ENCODE measurements at places on chromosomes 16 and 17.

DNA sequence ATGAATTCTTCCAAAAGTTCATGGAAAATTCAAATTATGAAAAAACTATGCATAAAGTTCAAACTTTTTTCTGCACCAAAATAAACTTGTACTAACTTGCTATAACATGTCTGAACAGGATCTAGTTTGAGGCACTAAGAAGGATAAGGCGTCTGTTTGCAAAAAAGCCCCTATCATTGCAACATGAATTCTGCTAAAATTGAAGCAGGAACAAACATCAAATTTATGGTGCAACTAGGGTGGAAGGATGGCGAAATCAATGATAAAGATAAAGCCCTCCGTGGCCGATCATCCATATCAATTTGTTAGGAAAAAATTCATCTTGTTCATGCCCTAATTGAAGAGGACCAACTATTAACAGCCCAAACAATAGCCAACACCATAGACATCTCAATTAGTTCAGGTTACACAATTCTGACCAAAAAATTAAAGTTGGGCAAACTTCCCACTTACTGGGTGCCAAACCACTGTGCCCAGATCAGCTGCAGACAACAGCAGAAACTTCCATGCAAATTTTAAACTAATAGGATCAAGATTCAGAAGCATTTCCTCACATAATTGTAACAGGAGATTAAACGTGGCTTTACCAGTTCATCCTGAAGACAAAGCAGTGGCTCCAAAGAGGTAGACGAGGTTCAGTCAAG is 12.9 kb downstream of the IL21R start:
- DNase-seq: no peak

DNA sequence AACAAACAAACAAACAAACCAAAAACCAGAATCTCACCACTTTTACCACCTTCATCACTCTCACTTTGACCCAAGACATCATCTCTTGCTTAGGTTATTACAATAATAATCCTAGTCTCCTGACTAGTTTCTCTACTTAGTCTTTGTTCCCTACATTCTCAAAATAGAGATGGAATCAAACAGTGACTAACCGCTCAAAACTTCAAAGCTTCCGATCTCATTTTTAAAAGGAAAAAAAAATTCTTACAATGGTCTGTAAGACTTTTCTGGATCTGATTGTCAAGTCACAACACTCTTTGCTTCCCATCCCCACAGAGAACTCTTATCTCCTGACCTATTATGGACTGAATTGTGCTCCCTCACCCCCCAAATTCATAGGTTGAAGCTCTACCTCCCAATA is 60.9 kb downstream of the SPAG9 start:
- DNase-seq: no peak

DNA sequence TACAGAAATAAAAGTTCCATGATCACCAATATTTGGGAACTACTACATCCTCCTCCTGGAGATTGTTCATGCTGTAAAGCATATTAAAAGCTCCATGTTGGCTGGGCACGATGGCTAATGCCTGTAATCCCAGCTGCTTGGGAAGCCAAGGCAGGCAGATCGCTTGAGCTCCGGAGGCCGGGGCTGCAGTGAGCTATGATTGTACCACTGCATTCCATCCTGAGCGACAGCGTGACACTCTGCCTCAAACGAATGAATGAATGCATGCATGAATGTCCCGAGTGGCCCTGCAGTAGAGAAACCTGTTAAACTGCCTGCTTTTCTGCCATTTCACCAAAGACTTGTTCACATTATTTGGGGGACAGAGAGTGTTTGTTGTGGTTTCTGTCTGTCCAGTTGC is 15.0 kb downstream of the CNEP1R1 start:
- DNase-seq: no peak

GRCh38 chr17:82280537-82280936 is 7.0 kb upstream of the CSNK1D start:
- DNase-seq: no peak

GRCh38 chr16:81694494-81695280 is 84.4 kb upstream of the PLCG2 start:
- peak; percentile 35 for DNase-seq

DNA sequence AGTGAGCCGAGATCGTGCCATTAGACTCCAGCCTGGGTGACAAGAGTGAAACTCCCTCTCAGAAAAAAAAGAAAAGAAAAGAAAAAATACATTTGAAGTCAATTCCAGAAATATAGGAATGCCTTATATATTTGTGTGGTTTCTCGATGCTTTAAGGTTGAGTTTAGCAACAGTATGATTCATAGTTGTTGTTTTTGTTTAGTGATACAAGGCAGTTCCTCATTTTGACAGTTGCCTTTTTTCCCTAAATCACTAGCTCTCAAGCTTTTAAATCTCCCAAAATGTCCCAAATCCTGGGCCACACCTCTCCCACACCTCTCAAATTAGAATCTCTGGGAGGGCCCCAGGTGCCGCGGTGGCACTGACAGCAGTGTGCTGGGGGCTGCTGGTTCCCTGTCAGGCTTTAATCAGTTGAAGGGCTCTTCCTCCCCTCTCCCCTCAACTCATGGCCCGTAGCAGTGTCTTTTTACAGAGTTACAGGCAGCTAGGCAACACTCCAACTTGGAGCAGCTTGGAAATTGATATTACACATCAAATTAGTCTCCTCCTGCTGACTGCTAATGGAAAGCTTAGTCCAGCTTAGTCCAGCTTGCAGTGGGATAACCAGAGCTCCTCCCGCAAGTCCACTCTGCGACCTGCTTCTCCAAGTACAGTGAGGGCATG is 58.4 kb downstream of the EPN2 start:
- DNase-seq: no peak

DNA sequence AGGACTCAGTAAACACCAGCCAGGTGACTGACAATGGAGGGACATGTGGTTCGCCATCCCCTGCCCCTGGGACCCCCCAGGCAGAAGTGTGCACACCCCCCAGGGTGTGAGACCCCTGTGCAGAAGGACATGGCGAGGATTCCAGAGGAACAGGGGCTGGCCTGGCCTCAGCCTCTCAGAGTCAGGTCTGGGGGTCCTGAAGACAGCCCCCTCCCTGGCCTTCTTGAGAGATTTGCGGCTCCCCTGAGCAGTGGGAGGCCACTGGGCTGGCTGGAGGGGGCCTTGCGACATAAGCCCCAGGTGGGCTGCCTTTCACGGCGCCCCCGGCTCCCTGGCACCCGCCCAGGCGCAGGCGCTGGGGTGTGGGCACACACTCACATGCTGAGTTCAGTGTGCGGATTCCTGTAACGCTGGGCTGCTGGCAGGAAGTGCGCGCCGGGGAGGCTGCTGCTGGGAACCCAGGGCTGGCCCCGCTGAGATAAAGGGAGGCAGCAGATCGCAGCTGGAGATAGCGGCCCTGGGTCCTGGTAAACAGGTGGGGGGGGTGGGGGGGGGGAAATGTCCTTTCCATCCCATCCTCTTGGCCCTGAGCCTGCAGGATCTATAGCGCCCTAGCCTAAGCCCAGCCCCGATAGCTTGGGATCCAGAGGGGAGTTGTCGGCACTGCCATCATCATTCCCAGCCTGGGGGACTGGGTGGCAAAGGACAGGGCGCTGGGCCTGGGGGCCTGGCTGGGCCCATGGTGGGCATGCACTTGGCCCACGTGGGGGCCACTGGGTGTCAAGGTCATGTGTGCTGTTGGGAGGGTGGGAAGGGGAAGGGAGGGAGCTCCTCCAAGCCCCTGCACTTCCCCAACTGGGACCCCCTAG is 27.1 kb downstream of the TMEM235 start:
- no peak for DNase-seq

GRCh38 chr16:1492082-1492922 is 858 bp upstream of the TELO2 start:
- DNase-seq: no peak

DNA sequence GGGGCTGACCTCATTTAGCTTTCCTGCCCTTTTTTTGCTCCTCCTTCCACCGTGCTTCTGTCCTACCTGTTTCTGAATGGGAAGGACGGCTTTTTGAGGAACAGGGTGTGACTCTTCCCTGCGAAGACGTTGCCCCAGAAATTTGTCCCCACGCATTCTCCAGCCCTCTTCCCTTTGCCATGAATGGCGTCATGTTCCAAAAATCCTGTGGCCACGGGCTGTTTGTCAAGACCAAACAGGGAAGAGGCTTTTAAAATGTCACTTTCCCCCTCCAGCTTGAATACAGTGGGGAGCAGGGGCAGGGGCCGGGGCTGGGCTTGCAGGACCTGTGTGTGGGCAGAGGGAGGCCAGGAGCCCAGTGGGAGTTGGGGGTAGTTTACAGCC is 13.9 kb downstream of the MPRIP start:
- DNase-seq: no peak

- no peak for DNase-seq
Measured at GRCh38 chr16:1923299-1924034, 5.3 kb upstream of the HS3ST6 start.

- no peak for DNase-seq
Measured at GRCh38 chr17:4073983-4074830, 68.6 kb downstream of the ZZEF1 start.

DNA sequence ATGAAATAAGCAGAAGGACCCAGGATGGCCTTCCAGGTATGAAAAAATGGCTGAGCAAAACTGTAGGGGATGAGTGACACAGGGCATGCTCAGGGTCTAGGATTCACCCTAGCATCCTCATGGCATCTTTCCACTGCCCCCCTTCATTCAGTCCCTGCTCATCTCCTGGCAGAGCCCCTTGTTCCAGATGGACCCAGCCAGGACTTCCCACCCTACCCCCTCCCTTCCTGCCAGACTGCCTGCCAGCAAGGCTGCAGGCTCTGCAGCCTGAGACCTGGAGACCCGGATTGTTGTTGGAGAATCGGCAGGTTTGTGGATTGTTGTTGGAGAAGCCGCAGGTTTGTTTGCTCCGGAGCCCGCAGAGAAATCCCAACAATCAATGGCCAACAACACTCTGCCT is 6.6 kb downstream of the SEZ6 start:
- peak; percentile 20 for DNase-seq

DNA sequence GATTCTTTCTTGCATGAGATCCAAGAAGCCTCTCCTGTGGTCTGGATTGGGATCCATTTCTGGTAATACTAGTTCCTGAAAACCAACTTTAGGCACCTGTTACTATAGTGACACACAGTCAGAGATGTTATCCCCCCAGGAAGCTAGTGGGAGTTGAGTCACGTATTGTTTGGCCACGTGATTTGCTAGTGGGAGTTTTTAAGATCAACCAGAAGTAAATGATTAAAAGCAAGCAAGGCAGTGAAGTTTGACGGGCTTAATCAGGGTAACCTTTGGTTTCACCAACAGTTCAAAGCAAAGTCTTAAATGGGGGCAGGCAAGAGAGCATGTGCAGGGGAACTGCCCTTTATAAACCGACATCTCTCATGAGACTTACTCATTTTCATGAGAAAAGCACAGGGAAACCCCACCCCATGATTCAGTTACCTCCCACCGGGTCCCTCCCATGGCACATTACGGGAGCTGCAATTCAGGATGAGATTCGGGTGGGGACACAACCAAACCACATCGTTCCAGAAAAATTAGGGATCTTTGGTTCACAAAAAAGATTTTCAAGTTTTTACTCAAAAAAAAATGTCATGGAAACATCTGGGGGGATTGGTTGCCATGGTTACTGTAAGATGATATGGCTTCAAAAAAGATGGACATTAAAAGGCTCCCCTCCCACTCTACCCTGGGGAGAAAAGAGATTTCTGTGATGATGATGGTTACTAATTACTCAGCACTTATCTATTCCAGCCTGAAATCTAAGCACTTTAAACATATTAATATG is 483.1 kb upstream of the ERCC4 start:
- no peak for DNase-seq

DNA sequence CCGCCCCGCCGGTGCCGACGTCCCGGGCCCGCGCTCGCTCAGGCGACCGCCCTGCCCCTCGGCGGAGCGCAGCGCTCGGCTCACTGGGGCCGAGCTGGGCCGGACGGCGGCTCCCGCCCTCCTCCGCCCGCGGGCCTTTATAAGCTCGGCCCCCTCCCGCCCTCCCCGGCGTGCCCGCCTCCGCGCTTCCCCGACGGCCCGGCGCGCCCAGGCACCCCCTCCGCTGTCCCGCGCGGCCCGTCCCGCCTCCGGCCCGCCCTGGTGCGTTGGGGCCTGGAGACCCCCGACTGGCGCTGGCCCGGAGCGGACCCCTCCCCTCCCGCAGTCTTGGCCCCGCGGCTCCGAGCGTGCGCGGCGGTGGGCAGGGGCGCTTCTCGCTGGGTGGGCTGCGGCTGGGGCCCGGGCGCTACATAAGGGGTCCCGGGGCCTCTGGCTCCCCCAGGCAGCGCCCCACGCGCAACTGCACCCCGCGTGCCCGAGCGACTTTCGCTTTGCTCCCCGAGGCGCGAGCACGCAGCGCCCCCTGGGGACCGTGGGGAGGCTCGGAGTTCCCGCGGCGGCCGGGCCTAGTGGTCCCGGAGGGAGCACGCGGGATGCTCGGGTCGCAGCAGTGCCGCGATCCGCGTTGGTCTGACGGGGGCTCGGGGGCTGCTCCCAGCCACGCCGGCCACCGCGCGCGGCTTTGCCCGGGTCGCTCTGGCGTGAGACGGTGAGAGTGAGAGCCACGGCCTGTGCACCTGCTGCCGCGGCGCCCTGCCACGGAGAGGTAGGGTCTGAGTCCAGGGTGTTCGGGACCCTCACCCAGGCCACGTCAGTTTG is at the start of gene PIEZO1:
TSS of gene PIEZO1 (minus strand) at position 115 of the 819 bp plus-strand sequence. CDS start 256 bp downstream, outside the sequence.
- no peak for DNase-seq

GRCh38 chr17:65277576-65277975 is 140.4 kb downstream of the RGS9 start:
- DNase-seq: no peak

DNA sequence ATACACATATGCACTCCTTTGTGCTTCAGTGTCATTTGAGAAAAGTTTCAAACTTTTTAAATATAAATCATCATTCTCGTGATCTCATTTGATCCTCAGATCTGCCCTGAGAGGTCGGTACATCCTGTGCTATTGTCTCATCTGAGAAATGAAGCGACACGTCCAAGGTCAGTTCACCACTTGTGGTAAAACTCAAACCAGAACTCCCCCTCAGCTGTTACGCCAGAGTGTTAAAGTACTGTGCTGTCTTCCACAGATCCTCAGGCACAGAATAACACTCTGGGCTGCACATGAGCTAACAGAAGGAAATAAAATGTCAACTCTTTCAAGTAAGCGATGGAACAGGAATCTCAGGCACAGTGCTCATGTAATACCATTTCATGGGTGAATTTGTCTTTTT is 31.4 kb downstream of the ANKFN1 start:
- DNase-seq: no peak

- DNase-seq: no peak
Measured at GRCh38 chr16:56286809-56287208, 95.5 kb downstream of the GNAO1 start.

DNA sequence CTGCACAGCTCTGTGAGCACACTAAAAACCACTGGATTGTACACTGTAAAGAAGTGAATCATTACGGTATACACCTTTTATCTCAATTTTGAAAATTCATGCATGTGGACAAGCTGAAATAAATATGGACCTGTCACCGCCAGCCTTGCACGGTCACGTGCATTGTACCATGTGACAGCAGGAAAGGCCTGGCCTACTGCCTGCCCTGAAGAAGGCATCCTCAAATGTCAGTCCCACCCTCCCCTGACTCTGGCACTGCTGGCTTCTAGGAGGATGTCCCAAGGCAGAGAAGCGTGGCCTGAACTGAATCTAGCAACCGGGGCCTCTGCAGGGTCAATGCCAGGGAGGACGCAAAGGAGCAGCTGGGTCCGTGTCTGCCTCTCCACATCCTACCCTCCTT is 34.6 kb downstream of the SLC38A8 start:
- no peak for DNase-seq
